ENCODE measurements at places on chromosomes 3 and 15.

- peak; percentile 14 for DNase-seq
Measured at GRCh38 chr15:98421419-98422129, 226.8 kb upstream of the IGF1R start.

DNA sequence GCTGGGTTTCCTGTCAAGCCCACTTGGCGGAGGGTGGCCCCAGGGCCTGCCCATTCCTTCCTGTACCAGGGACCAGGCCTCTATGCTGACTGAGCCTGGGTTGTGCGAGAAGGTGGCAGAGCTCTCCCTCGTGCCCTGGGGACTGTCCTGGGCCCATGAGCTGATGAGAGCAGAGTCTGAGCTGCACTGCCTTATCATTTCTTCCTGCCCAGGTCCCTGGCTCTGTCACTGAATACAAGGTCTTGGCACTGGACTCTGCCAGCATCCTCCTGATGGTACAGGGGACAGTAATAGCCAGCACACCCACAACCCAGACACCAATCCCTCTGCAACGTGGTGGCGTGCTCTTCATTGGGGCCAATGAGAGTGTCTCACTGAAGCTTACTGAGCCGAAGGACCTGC is 7.5 kb downstream of the MPI start:
- DNase-seq, result no peak

DNA sequence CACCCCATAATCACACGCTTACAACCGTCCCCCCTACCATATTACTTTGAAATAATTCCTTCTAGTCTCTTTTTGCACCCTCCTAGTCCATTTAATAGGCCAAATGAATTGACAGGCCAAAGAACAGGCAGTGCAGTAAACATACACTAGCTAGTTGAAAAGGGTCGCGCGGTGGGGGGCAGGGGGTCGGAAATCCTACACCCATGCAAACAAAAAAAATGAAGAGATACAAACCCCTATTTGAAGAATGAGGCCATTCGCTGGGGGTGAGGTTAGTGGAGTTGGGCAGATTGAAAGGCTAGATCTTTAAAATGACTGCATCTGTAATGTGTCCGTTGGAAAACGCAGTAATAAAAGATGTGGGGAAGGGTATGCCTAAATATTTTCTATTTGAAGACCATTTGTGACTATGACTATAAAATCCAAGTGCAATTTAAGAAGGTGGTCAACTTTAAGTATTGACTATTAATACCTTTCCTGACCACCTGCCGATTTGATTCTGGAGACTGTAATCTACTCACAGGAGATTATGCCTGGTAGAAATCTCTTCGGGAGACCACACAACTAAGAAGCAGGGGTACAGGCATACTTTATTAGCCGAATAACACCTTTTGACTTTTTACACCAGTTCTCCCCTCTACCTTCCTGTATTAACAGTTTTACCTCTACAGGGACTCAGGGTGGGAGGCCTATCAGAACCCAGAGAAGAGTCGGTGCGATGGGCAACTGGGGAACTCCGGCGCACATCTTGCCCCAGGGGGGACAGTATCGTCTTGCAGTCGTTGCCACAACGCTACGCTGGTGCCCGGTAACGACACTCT is 762 bp upstream of the ARL6 start:
- no peak for DNase-seq

GRCh38 chr15:61299075-61299763 is 70.1 kb upstream of the RORA start:
- no peak for DNase-seq

DNA sequence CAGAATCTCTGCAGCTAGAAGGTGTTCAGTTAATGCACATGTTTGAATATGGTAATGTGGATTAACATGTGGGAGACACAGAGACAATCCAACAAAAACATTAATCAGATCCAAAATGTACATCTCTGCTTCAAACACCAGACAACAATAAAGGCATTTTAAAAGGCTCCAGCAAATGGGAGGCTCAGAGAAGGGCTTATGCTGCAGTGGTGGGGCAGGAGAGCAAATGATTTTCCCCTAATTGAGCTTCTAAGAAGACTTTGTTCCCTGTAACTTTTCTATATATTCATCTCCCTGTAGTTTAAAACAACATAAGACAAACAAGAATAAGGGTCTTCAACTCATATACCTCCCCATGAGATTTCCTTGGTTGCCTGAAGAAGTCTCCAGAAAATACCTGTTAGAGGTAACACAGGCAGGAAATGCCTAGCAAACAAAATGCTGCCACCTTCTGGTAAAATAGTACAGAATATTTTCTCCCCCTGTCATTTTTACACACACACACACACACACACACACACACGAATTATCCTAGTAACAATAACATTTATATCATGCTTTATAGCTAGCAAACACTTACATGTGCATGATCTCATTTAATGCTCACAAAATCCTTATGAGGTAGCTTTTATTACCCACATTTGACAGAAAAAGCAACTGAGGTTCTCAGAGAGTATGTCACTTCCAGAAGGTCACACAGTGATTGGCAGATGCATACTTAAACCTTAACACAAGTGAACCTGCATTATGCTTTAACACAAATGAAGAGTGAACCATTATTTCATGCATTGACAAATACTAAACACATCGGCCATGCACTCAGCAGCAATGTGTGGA is 123.4 kb upstream of the MB21D2 start:
- DNase-seq, result no peak

GRCh38 chr15:101348643-101349042 is 53.6 kb upstream of the SNRPA1 start:
- DNase-seq, result no peak
